ENCODE measurements at places on chromosomes 13 and 19.

GRCh38 chr13:47220453-47221140 lies 323.7 kb upstream of the HTR2A start:
- no peak for DNase-seq

GRCh38 chr19:30870876-30871275 lies 478.4 kb downstream of the TSHZ3 start:
- DNase-seq, result peak; percentile 69

DNA sequence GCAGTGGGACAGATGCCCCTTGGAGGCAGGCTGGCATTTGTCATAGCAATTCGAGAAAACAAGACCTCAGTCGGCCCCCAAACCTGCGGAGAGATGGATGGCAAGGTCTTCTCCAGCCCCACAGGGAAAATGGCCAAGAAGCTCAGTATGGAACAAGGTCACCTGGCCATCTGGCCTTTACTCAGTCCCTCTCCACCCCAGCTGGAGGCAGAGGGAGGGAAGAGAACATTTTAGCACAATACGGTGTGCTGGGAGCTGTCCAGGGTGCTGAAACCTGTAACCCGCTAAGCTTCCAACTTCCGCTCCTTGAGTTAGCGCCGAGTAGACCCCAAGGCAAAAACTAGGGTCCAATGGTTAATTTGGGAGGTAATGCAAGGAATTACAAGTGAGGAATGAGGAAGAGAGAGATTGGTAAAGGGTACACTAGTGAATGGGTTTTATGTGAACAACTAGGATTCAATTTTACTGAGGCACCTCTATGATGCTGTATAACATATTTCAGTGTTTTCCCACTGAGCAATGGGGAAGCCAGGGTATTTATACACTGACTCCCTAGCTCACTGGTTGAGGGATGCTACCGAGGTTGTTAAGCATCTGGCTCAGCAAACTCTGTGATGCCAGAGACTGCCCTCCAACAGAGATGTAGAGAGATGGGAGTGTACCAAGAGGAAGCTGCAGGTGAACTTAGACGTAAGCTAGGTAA lies 64.3 kb downstream of the CACNA1A start:
- DNase-seq, result no peak

DNA sequence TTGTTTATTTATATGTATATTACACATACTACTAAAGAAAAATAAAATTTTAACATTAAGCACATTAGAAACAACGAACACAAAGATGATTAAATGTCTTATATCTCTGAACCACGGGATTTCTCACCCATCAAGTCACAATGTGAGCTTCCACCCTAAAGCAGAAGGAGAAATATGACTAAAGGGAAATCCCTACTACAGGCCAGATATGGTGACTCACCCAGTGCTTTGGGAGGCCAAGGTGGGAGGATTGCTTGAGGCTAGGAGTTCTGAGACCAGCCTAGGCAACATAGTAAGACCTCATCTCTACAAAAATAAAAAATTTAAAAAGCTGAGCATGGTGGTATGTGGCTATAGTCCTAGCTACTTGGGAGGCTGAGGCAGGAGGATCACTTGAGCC lies 24.6 kb downstream of the DCT start:
- no peak for DNase-seq

- no peak for DNase-seq
Observed at GRCh38 chr19:9622531-9622930, 1.5 kb upstream of the ZNF561 start.

GRCh38 chr13:110713981-110714796 lies 689 bp downstream of the ING1 start:
- peak; percentile 71 for DNase-seq

DNA sequence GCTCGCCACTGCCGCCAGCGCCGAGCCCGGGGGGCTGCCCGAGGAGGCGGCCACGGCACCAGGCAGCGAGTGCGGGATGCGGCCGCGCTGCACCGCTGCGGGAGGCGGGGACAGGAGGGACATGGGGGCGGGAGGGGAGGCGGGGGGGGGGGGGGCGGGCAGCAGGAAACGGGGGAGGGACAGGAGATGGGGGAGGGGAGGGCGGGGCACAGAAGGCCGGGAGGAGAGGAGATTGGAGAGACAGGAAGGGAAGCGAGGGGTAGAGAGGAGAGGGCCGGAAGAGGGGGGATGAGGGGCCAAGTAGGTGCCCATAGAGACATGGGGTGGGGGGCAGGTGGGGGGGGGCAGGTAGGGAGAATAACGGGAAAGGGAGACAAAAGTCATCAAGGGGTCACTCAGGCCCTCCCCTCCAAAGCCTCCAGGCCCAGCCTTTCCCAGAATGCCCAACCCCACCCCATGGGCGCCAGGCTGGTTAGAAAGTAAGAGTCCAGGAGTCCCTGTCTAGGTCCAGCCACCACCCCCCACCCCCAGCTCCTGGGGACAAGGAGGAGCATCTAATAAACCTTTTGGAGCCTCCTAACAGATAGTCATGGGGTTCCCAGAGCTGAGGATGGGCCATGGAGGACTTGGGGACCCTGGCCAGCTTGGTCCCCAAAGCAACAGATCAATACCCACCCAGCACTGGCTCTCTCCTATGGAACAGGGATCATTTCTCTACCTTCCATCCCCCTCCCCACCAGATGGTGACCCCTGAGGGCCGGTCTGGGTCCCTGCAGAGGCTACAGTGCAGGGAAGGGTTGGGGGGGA lies 9.5 kb downstream of the NR2F6 start:
- no peak for DNase-seq

- DNase-seq, result no peak
Observed at GRCh38 chr13:97631158-97631557, 197.2 kb downstream of the RAP2A start.

DNA sequence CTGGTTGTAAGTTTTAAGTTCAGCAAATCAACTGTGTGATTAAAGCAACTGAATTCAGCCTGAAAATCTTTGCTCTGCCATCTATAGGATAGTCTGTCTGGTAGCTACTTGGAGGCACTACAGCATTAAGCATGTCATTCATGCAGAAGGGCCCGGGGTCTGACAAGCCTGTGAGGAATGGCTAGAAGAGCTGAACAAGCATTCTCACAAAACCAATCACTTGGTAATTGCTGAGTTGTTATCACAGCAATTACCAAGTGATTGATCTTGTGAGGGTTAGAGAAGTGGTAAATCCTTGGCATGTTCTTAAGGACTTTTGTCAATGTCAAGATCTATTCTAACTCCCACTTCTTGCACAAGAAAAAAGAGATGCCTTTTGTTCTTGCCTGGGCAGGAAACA lies 356.1 kb downstream of the FGF14 start:
- no peak for DNase-seq

DNA sequence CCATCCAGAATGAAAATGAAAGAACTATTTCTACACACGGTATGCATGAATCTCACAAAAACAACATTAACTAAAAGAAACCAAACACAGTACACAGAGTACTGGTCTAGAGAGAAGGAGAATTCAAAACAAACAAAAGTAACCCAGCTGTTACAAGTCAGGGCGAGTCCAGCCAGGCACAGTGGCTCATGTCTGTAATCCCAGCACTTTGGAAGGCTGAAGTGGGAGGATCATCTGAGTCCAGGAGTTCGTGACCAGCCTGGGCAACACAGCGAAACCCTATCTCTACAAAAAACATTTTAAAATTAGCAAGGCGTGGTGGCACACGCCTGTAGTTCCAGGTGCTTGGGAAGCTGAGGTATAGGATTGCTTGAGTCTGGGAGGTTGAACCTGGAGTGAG lies 1.7 kb upstream of the PSMC4 start:
- no peak for DNase-seq

GRCh38 chr13:98265692-98266551 lies 88.9 kb upstream of the RNF113B start:
- DNase-seq, result peak; percentile 65

- no peak for DNase-seq
Observed at GRCh38 chr19:43126720-43127119, 44.2 kb upstream of the PSG2 start.

- no peak for DNase-seq
Observed at GRCh38 chr13:113129921-113130750, 7.5 kb downstream of the F10 start.

- DNase-seq, result no peak
Observed at GRCh38 chr19:45972081-45972946, 1.4 kb downstream of the NOVA2 start.

DNA sequence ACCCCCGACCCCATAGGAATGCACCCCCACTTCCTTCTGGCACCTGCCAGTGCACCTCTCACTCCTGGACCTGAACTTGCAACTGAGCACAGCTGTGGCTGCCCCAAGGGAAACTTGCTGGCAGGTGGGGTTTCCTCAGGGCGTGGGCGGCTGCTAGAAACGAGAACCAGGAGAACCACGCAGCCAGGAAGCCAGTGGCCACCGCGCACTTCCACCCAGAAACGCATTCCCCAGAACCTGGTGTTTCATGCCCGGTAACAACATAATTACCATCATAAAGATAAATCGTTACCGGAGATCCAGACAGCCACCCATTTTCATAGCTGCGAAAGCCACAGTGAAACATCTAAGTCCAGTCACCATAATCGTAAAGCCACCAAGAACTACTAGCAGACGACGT lies 75.2 kb upstream of the C13orf46 start:
- DNase-seq, result no peak

- no peak for DNase-seq
Observed at GRCh38 chr13:108326309-108326708, 56.8 kb downstream of the TNFSF13B start.

GRCh38 chr13:98534821-98535220 lies 42.1 kb downstream of the STK24 start:
- no peak for DNase-seq

DNA sequence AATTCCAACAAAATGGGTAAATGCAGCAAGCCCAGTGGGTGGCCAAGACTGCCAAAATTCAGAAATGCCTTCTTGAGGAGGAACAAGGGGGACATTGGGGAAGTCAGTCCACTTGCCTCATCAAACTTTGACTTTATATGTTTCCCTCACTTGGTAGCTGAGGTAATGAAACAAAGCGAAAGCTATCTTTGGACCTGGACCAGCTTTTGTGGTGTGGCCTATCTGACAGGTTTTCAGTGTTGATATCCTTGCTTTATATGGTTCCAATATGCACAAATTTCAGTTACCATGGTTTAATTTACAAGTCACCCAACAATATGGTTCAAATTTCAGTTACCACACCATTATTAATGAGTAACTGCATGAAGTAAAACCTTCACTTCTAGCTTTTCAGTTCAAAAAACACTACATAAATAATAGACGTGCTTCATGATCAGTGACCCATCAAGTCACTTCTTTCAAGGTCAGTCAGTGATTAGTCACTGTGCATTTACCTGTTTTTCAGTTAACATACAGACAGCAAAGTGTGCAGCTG lies 17.7 kb upstream of the POU4F1 start:
- DNase-seq, result no peak

DNA sequence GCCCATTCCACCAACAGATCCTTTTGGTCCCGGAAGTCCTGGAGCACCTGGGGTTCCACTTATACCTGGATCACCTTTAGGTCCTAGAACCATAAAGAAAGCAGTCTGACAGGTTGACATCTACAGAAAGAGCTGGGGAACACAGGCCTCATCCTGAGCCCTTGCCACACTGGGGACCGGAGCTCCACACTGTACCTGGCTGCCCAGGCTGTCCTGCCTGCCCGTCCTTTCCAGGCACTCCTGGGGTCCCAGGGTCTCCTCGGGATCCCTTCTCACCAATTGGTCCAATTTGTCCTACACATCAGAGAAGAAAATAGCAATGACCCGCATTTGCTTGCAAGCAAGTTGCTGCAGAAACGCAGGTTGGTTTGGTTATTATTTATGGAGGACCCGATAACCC lies 130.5 kb downstream of the COL4A1 start:
- no peak for DNase-seq

GRCh38 chr19:34416021-34416545 lies 11.9 kb downstream of the PDCD2L start:
- no peak for DNase-seq

GRCh38 chr13:113942591-113943103 lies 31.2 kb downstream of the C13orf46 start:
- peak; percentile 27 for DNase-seq

DNA sequence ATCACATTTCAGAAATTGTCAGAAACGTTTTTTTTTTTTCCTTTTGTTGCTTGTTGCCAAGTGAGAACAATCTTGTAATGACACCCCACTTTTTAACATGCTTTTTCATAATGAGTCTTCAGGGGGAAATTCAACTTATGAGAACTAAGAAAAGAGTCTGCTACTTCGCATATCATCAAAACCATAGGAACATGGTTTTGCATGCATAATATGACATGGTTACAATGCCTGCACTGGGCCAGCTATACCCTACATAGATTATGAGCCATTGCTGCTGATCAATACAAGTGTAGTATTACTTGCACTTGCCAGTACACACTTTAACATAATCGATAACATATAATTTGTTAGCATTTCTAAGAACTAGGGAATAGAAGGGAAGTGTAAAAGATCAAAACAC lies 191.0 kb upstream of the NBEA start:
- no peak for DNase-seq

DNA sequence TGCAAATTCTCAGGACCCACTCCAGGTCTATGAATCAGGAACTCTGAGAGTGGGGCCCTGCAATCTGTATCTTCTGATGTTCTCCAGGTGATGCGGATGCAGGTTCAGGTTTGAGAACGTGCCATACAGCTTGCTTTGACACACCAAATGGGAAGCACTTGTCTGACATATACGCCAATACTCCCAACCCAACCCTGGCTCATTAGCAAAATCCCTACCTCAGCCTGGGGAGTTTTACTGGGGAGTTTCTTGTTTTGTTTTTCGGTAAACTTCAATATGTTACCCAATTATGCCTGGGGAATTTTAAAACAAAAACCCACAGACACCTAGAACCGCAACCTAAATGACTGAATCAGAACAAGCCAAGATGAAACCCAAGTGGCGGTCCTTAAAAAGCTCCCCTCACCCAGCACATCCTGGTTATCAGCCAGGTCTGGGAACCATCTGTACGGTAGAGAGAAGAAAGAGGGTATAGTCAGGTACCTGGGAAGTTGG lies 41.2 kb downstream of the ABCC4 start:
- DNase-seq, result no peak

DNA sequence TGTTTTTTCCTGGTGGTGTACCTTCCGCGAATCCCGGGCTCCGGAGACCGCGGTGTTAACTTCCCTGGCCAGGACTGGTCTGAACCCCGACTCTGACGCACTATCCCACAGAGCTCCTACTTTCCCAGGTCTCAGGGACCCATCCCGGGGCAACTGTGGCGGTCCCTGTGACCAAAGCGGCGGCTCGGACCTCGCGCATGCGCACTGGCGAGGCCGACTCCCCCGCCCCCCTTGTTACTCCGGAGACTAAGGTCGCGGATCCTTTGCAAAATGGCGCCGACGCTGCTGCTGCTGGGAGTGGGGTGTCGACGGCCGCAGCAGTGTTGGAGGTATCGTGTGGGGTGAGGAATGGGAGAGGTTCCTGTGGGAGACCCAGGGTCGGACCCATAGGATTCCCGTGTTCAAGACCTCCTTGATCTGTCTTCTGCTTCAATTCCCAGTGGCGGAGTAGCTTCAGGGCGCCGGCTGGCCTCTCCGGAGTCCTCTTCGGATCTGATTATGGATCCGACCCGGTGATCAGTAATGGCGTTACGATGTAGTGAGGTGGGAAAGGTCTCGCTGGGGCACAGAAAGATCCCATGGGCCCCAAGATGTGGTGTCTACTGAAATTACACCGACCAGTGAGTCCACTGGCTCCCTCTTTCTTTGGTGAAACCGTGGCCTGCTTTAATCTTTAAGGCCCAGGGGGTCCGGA lies 66.6 kb upstream of the ZNF527 start:
- DNase-seq, result no peak

All from left hindlimb (tissue), 1 donor.